ENCODE measurements at places on chromosomes 12 and 14.

DNA sequence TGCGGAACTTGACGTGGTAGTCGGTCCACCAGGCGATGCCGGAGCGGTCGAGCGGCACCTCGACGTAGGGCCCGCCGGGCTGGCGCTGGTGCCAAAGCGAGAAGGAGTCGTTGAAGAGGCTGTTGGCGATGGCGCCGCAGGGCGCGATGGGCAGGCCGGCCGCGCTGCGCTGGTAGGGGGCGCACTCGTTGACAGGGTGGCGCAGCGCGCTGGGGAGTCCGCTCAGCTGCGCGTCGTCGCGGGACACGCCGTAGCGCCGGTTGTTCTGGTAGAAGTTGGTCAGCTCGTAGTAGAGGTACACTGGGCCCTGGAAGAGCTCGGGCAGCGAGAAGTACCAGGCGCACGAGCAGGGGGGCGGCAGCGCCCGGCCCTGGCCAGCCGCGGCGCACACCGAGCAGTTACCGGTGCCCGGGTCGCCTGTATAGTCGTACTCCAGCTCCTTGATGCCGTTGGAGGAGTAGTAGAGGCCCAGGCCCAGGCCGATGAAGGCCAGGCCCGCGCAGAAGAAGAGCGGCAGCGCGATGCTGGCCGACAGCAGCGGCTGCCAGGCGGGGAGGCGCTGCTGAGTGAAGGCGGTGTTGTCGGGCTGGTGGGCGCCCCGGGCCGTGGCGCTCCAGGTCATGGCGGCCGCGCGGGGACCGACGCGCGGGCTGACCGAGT is 482 bp downstream of the TMEM30B start:
- peak; percentile 63 for DNase-seq

DNA sequence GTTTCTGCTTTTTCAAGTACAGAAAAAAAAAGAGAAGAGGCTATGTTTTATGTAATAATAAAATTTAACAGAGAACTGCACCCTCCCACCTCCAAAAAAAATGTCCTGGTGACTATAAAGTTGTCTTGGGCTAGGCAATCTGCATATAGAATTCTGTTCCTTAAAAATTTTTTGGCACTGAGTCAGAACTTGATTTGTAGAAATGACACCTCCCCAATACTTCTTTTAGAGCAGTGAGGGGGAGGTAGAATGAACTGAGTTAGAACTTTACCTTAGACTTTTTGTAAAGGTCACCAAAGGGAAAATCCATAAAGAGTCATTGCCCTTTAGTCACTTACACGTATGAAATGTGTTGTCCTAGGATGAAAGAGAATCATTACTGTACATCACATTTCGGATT is 80.0 kb downstream of the BTG1 start:
- DNase-seq, result no peak

DNA sequence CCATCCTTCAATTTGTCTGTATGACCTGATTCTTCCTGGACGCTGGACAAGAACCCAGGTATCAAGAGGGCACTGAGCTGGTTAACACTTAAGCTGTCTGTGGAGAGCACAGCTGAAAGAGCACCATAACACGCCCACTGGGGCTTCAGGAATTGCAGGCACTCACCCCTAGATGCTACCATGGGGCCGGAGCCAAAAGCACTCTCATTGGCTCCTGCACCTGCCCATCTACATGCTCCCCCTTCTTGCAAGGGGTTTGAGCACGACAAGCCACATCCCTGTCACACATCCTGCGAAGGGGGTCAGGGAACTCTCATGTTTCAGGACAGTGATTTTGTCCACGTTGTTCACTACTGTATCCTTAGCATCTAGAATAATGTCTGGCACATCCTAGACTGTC is 35.1 kb upstream of the TBC1D15 start:
- no peak for DNase-seq

- DNase-seq, result no peak
These were observed 32.4 kb upstream of the CD69 start for GRCh38 chr12:9792961-9793617.

DNA sequence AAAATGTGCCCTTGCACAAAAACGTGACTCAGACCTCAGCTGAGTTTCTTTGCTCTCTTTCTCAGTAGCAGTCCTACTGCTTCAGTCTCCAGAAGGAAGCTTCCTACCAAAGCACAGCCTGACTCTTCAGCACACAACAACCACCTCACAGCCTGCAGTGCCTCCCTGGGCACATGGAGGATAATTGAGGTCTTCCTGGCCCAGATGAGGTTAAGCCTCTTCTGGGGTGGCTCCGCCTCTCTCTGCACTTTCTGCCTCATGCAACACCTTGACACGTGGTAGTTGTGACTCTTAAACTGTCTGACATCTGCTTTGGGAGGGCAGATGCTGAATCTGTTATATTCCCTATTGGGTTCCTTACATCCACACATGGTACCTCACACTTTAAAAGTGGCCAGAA is 33.8 kb downstream of the GIT2 start:
- DNase-seq, result no peak

GRCh38 chr12:8629486-8630033 is 16.9 kb upstream of the AICDA start:
- no peak for DNase-seq

DNA sequence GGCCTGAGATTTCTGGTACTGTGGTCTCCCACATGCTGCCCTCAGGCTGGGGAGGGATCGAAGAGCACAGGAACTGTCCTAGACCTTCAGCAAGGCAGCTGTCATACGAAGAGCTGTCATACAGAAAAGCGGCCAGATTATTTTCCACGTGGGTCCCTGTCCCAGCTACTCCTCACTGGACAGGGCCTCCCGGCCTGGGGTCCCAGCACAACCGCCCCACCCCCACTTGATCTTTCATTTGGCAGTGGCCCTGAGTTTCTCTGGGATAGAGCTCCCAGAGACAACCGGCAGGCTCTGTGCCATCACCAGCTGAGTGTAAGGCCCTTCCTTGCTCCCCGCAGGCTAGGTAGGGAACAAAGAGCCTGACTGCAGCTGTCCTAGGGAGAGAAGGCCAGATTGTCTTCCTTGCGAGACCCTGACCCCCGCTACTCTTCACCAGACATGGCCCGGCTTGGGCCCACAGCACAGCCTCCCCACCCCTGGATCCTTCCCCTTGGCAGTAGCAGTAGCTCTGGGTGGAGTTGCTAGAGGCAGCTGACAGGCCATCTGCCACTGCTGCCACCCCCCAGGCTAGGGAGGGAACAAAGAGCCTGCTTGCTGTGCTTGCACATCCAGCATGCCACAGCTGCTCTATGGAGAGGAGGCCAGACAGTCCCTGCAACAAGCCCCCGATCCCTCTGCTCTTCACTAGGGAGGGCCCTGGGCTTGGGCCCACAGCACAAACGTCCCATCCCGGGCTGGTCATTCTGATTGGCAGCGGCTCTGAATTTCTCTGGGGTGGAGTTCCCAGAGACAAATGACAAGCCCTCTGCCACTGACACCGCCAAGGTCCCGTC is 3.1 kb upstream of the OR4N2 start:
- no peak for DNase-seq

- no peak for DNase-seq
These were observed 1.5 kb downstream of the RAP1B start for GRCh38 chr12:68612202-68612601.

DNA sequence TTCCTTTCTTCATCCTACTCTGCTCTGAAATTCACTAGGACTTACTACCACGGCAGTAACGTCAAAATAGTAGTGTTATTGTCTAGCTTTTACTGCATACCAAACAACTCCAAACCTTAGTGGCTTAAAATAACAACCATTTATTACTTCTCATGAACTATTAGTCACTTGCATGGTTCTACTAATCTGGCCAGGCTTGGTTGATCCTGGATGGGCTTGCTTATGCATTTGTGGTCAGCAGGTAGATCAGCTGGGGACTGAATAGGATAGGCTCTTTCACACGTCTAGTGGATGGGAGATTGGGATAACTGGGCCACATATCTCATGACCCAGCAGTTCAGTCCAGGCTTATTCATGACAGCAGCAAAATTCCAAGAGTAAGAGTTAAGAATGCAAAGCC is 9.4 kb upstream of the SLC35F4 start:
- no peak for DNase-seq

- DNase-seq, result no peak
These were observed 42.7 kb downstream of the TMBIM6 start for GRCh38 chr12:49783917-49784676.
